Left lung (tissue), 14 donors: ENCODE measurements at places on chromosomes 1 and 21. TPM values are rescaled to one million over a fixed set of nuclear protein-coding genes. Genes with fewer than 3 reads are reported as not detected.

GRCh38 chr1:211885747-211886522 is 55.4 kb upstream of the LPGAT1 start:
- no peak for DNase-seq

GRCh38 chr1:51168936-51169335 is 66.9 kb downstream of the C1orf185 start:
- no peak for DNase-seq

DNA sequence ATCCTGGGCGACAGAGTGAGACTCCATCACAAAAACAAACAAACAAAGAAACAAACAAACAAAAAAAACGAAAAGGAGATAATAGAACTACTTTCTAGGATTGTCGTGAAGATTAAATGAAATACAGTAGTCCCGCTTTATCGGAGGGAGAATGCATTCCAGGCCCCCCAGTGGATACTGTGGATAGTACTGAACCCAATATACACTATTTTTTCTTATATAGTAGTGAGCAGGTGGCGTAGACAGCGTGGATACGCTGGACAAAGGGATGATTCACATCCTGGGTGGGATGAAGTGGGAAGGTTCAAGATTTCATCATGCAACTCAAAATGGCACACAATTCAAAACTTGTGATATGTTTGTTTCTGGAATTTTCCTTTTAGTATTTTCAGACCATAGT is 8.0 kb downstream of the SLC35F3 start:
- DNase-seq: no peak

- peak; percentile 73 for DNase-seq
These were observed 1015.4 kb downstream of the AMY1C start for GRCh38 chr1:104765085-104765484.

DNA sequence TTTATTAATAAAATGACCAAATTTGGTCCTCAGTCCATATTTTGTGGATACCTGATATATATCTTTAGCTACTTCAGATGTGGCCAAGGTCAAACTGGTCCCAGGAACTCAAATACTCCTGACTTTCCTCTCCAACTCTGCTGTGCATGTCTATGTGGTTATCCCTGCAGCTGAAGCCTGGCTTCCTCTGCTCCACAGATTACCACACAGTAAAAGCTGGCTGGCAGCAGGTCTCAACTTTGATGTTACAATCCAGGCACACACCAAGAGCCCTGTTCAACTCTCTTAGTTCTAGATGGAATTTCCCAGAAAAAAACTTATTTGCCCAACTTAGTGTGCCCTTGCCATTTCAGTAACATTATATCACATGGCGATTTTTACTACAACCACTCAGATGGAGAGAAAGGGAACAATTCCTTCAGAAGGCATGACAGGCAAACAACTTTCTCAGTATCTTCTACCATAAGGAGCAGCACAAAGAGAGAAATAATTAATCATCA is 479.5 kb downstream of the PLPP3 start:
- no peak for DNase-seq

- no peak for DNase-seq
These were observed 794.7 kb upstream of the ADAMTS5 start for GRCh38 chr21:27761623-27762022.

GRCh38 chr1:54052431-54052933 is 522 bp downstream of the TMEM59 start:
- DNase-seq: peak; percentile 49

- DNase-seq: no peak
These were observed 192.4 kb downstream of the HMCN1 start for GRCh38 chr1:185926588-185926987.

DNA sequence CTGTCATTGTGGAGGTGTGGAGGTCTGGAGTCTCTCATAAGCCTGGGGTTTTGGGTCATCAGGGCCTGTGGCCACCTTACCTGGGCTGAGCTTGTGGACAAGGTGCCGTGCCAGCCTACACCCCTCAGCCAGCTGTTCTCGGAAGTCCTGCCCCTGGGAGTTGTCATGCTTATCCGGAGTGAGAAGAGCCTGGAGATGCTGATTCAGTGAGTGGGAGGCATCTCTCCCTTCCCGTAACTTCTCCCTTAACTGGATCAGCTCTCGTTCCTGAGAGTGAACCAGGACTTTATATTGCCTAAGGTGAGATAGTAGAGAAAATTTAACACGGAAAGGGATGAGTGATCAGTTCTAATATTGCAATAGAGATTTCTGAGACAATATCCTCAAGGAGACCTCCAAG is 30.0 kb upstream of the REG4 start:
- no peak for DNase-seq

GRCh38 chr1:13888351-13888986 is 188.5 kb downstream of the PRDM2 start:
- DNase-seq: no peak

DNA sequence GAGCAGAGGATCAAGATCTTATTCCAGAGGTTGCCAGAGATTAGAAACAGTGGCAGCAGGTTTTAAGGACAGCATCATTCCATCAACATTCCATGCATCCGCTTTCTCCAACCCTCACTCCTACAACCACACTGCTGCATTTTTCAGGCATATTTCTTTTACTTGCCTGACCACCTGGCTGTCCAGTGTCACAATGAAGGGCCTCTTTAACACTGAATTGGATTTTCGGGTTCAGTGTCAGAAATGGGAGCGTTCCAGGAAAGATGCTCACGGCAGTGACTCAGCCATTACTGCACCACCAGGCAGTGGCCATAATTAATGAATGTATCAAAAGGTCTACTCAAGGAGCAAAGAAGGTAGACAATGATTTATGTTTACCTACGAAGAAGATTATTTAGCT is 200.4 kb upstream of the ESRRG start:
- no peak for DNase-seq

DNA sequence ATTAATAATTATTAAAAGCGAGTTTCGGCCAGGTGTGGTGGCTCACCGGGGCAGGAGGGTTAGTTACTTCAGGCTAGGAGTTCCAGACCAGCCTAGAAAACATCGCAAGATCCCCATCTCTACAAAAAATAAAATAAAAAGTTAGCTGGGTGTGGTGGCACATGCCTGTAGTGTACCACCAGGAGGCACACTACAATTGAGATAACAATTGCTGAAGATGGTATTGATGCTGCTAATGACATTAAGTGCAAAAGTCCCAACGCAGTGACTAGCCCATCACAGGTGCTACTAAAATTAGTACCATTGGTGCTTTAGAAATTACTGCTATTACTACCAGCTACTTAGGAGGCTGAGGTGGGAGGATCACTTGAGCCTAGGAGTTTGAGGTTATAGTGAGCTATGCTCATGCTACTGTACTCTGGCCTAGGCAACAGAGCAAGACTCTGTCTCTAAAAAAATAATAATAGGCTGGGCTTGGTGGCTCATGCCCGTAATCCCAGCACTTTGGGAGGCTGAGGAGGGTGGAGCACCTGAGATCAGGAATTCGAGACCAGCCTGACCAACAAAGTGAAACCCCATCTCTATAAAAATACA is 156.6 kb downstream of the GREM2 start:
- no peak for DNase-seq

DNA sequence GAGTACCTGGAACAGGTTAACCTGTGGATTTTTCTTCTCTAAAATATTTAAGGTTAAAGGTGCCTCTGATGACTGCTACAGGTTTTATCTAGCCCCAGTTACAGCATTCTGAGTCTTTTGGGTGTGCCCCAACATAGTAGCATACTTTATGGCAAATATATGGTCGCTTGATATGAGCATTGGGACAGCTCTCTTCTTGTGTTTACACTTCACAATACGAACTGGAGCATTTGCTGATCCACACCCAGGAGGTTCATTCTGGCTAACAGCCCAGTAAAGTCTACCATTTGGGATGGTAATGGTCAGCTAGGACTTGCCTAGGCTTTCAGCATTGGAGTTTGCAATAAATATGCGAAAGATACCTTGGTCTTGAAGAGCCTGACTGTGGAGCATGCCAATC is 101.3 kb downstream of the DISP1 start:
- DNase-seq: no peak

DNA sequence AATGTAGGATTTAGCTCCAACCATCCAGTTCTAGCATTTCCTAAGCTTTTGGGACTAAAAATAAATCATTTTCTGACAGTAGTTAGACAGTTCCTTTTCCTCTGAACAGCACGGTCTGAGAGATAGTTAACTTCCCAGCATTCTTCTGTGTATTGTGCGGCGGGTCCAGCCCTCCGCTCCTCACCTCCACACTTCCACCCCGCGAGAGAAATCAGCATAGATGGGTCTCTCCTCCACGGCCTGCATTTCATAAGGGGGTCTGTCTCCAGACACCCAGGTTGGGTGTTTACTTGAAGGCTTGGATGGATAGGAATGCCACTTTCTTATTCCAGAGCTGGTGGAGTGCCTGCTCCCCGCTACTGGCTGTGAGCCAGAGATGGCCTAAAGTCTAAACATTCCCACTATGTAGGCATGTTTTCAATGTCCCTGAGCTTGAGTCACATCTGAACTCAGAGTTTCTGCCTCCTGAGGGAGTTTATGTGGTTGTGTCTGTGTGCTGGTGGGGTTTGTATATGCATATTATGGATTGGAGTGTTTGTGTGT is 38.0 kb upstream of the PPP2R5A start:
- DNase-seq: no peak

DNA sequence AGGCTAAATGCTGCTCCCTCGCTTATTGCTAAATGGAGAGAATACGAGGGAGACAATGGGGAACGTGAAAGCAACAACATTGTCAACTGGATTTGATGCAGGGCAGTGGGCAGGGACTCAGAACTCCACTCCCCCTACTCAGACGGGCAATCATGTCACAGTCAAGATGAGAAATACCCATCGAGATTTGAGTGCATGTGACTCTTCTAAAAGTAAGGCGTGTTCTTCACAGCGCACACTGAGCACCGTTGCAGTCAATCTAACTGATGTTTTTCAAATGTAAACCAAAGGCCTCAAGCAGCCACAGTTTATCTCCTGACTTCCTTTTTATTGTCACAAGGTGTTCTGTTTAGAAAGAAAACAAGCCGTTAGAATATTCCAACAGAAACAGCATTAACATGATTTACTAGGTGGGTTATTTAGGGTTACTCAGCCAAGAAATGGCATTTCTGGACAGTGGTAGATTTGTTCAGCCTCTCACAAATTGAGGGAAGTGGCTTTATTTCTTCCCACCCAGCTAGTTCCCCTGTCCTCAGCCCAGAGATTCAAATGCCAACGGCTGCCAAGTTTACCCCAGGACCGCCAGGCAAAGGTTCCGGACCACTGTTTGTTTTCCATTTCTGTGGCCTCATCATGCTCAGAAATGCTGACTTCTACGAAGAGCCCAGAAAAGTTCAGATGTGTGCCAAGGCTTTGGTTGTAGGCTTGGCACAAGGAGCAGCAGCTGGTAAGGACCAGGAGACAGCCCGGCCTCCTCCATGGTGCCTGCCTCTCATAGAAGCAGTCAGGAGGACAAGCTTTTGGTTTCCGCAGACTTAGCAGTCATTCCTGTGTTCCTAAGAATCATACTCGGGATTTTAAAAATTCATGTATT is 171.4 kb downstream of the KIF26B start:
- DNase-seq: no peak

DNA sequence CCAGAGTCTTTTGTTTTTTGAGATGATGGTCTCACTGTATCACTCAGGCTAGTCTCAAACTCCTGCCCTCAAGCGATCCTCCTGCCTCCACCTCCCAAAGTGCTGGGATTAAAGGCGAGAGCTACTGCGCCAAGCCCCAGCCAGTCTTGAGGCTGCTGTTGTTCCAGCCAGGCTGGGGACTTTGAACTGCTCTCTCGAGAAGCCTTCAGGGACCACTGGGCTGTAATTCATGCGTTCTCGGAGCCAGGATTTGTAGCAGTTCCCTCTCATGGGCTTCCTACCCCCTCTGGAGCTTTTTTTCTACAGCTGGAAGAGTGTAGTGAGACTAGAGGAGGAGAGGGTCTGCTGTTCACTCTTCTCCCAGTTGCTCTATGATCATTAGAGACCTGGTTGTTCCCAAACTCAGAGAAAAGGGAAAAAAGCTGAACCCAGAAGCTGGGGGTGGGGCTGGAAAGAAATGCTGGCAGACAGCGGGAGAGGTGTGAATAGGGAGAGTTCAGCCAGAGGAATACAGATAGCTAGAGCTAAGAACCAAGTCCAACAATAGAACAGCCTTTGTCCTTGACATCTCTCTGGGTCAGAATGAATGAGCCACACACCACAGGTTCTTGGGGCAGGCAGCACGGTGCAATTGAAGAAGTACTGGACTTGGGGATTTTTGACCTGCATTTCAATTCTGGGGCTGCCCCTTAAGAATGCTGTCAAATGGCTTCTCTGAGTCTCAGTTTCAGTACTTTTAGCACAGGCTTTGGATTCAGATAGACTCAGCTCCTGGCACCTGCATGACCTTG is 13.2 kb upstream of the SLC41A1 start:
- DNase-seq: no peak

DNA sequence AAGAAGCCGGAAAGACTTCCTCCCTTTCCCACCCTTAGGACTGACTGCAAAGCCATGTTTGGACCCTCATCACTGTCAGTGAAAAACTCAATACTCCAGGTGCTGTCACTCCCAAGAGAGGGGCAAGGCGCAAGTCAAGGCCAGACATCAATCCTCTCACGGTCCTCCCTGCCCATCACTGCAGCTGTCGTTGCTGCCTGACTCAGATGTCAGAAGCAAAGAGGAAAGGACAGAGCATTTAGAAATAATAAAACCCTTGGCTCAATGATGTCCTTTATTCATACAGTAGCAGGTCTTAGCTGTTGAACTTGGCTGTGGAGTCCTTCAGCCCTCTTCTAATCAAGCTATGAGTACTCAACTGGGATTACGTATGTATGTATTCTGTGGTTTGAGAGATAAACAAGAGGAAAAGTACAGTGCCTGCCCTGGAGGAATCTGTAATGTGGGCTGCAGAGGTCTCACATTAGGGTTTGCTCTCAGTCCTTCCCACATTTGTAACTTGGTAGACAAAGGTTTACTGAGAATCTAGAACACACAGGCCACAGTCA is 13.5 kb downstream of the SUSD4 start:
- DNase-seq: no peak

GRCh38 chr1:56707379-56707778 is 62.3 kb downstream of the PRKAA2 start:
- DNase-seq: no peak

DNA sequence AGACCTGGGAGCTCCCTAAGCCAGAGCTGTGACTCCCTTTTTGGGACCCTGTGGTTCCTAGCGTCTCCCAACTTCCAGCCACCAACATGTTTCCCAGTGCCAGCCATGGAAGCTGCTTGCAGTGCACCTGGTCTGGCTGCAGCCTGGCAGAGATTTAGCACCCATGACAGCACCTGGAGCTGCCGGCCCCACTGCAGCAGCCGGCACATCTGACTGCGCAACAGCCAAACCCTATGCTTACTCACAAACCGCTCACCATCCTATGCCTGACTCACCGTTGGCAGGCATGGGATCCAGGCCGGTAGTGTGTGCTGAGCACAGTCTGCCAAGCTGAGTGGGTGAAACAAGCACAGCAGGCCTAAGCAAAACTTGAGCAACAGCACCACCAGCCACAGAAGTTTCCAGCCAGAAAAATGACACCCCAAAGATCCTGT is 435.9 kb upstream of the PRMT6 start:
- DNase-seq: no peak

GRCh38 chr1:101291562-101292380 is 55.0 kb downstream of the S1PR1 start:
- DNase-seq: no peak

GRCh38 chr21:26840912-26841311 is 4.3 kb downstream of the ADAMTS1 start:
- DNase-seq: no peak

The ANXA9 gene
- polyA plus RNA-seq: 11.1 TPM

The ARMH1 gene
- polyA plus RNA-seq: 6.3 TPM

The CELA3B gene
- polyA plus RNA-seq: not detected

The GSTM5 gene
- 59.1 TPM for polyA plus RNA-seq

The FCMR gene
- 2.4 TPM for polyA plus RNA-seq

The NCF2 gene
- 4.7 TPM for polyA plus RNA-seq

The CA6 gene
- polyA plus RNA-seq: 0.18 TPM
